ENCODE measurements at places on chromosomes 7 and 10.
A peak's percentile ranks its signal among the peaks of the same experiment; 100 is the strongest.

DNA sequence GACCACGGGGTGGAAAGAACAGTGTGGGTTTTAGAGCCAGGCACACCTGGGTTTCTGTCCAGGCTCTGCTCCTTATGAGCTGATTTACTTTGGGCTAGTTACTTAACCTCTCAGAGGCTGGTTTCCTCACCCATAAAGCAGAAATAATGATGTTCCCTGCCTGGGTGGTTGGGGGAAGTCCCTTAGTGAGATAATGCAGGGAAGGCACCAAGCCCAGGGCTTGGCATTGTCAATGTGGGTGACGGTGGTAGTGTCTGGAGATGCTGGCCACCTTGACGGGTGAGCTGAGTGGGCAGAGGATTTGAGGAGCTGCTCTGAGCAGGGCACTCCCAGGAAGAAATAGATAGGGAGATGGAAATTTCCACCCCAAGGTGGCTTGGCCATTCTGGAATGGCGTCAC lies 65.2 kb downstream of the SH2D4B start:
- no peak for DNase-seq

- DNase-seq, result no peak
Measured at GRCh38 chr10:128316925-128317324, 190.7 kb upstream of the MKI67 start.

- DNase-seq, result no peak
Measured at GRCh38 chr7:66344166-66344565, 139.0 kb downstream of the TPST1 start.

DNA sequence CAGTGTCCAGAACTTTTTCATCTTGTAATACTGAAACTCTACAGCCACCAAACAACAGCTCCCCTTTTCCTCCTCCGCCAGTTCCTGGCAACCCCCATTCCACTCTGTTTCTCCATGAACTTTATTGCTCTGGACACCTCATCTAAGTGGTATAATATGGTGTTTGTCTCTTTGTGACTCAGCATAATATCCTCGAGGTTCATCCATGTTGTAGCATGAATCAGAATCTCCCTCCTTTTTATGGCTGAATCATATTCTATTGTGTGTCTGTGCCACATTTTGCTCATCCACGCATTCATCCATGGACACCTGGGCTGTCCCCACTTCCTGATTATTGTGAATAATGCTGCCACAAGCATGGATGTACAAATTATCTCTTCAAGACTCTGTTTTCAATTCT lies 124.4 kb upstream of the FGFR2 start:
- DNase-seq, result no peak

GRCh38 chr10:43204943-43205671 lies 61.8 kb downstream of the RASGEF1A start:
- peak; percentile 48 for DNase-seq

DNA sequence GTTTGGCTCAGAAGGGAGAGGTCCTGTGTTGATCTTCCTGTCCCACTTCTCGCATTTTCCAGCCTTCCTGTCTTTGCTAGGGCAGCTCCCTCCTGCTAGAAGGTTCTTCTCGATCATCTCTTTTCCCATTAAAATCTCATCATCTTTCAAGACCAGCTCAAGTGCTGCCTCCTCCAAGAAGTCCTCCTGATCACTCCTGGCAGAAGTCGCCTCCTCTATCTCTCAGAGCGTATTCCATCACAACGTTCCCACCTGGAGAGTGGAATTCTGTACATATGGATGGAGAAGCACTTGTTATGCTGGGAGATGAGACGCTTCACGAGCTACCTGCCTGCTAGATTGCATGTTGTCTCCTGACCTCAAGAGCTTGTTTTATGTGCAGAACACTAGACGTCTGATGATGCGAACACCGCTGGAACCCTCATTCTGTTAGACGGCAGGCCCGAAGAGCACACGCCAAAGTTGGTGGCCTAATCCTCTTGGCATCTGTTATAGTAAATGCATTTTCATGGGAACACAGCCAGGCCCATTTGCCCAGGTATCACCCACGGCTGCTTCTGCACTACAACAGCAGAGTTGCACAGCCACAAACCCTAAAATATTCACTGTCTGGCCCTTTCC lies 68.0 kb upstream of the INSIG1 start:
- no peak for DNase-seq

DNA sequence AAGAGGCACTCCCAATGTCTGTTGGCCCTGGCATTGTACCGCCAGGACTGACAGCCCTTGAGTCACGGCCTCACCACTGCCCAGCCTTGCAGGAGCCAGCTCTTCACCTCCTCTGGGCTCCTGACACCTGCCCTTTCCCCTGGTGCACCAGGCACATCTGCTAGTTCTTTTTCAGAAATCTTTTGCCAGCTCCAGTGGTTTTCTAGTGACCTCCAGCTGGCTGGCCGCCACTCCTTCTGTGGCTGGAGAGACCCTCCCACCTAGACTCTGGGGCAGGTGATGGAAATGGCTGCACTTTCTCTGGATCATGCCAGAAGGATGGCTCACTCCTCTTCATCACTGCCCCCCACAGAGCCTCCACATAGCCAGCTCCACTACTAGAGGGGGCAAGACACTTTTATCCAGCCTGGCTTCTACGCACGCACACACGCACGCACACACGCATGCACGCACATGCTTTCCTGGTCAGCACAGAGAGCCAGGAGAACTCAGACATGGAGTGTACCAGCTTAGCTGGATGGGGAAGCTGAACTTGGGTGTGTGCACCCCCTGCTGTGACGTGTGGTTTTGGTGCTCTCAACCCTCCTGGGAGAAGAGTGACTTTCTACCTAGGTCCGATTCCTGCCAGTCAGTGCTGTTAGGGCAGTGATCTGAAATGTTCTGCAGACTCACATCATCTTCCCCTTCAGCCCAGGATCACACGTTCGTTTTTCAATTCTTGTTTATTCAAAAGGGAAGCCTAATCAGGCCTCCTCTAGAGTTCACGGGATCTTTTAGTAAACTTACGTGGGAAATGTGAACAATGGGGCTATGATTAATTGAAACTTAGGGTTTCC lies 222.0 kb downstream of the PRPF18 start:
- DNase-seq, result no peak

- no peak for DNase-seq
Measured at GRCh38 chr7:99693427-99694200, 13.8 kb upstream of the CYP3A5 start.

- no peak for DNase-seq
Measured at GRCh38 chr7:144102041-144102440, 7.3 kb upstream of the OR2A2 start.

GRCh38 chr7:101234636-101235035 lies 3.0 kb downstream of the CLDN15 start:
- DNase-seq, result no peak

DNA sequence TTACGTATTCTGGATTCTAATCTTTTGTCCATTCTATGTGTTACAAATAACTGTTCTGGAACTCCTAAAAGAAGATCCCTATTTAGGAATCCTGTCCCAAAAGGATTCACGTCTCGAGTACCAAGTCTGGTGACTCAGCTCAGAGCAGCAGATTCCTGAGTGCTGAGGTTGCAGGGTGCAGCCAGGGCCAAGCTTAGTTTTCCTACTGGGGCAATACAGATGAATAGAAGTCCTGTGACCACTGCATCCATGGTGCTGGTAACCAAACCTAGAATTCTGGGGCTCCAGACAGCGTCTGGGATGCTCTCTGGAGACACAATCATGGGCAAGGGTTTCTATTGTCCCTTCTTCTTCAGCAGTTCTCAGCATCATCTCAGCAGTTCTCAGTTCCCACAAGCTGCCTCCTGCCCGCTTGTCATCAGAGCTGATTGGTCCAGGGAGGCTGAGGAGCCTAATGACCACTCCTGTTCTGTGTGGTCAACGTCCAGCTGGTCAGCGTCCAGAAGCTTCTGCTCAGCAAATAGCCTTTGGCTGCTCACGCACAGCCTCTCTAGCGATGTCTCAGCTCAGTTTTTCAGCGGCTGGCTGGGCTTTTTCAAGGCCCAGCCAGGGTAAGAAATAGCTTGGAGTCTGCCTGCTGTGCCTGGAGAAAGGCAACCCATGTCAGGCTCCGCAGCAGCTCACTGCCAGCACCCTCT lies 50.4 kb upstream of the C7orf33 start:
- DNase-seq, result peak; percentile 79

DNA sequence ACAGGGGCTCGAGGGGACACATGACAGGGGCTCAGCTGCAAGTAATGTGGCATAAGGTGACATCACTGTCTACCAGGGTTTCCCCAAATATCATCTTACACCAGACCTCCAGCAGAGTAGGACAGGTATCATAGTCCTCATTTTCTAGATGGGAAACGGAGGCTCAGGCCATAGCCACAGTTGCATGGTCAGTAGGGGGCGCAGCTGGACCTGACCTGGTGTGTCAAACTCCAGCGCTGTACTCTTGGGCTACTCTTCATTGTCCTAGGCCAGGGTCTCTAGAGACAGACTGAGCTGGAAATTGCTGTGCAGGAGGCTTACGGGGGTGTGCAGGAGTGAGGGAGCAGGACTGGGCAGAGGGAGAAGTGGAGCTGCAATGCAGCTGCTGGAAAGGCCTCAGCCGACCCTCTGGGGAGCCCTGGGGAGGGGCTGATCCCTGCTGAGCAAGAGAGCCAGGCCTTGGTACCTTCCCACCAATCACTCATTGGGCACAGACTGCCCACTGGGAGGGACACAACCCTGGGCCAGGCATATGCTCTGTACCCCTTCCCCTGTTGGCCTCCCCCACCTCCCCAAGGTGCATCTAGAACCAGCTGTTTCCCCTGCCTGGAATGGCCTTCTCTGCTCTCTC lies 89.9 kb downstream of the CDH23 start:
- peak; percentile 58 for DNase-seq

DNA sequence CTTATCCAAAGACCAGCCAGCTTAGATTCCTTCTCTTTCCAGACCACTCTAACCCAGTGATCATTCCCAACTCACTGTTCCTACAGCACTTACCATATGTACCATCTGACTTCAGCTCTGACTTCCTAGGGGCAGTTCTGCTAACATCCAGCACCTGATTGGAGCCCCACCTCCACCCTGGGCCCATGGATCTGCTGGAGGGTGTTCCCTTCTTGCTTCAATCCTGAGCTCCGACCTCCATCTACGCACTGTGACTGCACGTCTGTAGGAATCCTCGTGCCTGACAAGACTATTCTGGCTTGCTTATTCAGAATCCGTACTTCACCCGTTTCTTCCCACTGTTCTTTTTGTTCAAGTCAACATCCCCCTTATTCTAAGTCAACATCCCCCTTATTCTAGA lies 57.6 kb downstream of the HIPK2 start:
- no peak for DNase-seq

DNA sequence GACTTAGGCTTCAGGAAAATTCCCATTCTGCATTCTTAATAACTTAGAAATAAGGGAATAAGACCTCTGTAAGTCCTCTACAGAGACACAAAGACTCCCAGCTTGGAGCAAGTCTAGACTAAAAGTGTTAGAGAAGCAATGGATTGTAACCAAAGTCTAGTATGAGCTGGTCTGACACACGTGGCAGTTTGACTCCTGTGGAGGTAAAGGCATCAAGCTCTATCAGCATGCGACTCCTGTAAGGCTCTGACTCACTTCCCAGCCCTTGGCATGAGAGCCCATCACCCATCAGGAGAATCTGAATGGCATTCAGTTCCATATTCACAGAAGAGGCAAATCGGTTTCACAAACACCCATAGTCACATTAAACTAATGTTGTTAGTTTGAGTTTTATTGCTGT lies 4.4 kb upstream of the VSTM4 start:
- peak; percentile 35 for DNase-seq

GRCh38 chr10:57963546-57963945 lies 304.1 kb downstream of the IPMK start:
- no peak for DNase-seq

DNA sequence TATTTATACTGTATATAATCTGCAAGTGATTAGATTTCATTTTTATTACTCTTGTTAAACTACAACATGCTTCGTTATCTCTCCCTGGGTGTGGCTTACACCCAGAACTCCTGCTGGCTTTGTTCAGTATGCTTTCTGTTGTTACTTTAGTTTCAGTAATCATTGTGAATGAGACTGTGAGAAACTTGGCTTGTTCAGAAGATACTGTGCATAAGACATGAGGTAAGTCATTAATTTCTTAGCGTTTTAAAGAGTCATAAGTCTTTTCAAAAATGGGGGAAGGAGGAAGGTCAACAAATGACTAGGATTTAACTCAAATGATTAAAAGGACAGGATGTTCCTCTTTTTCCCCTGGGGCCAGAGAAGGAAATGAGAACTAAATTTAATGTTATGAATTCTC lies 11.6 kb upstream of the ADD3 start:
- no peak for DNase-seq

DNA sequence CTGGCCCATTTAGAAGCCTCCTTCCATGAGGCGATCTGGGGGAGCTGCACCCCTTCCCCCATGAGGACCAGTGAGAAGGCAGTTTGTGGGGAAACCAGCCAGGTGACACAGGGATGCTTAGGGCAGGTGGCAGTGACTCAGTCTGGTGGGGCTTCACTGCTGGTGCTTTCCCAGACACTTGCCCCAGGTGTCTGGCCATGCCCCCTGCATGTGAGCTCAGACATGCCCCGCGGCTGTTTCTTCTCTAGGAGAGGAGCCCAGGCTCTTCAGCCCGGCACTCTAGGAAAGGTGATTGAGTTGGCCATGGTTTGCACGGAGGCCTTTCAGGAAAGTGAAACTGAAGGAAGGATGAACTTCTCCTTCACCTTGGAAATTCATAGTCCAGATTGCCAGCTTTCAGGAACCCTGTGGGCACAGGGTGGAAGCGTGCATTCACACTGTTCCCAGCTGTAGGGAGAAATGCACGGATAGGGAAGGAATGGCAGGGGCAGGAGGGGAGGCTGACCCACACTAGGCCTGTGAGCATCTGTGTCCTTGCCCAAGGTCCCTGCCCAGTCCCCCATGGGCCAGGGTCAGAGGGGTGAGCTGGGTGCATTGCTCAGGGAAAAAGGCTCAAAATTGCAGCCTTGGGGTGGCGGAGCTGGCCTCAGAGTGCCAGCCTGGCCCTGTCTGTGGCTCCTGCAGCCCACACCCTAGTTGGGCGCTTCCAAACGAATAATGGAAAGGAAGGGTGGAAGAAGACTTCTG lies 359.1 kb downstream of the GLRX3 start:
- DNase-seq, result no peak

DNA sequence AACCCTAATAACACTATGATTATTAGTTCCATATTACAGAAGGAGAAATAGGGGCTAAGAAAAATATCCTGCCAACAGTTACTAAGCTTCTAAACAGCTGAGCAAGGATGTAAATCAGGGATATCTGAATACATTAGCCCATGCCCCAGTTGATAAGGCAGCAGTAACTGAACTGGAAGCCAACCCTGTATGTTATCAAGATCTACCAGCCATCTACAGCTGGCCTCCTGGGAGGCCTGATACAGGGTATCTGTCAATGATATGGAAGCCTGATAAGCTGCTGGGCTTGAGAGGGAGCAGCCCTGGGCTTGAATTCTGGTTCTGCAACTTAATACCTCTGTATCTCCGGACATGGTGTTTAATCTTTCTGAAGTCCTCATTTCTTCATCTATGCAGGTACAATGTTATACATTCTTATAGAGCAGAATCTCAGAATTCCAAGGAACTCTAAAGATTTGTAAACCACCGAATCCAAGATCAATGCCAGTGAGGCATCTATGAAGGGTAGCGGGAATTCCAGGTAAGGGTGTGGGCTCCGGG lies 37.9 kb upstream of the AFAP1L2 start:
- no peak for DNase-seq

DNA sequence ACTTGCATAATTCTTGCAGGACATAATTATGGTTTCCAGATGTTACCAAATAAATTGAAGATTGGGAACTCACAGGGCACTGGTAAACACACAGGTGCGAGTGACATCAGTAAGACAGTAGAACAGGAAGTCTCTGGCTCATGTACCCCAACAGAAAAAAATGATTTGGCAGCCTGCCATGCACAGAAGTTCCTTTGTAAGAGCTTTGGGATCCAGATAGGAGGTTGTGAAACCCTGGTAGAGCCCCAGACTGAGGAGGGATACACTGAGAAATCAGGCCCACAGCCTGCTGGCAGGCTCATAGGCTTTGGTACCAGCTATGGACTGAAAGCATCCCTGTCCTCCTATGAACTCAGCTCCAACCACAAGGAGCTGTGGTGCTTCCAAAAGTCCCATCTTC lies 118.0 kb downstream of the COBL start:
- DNase-seq, result no peak

All from brain microvascular endothelial cell (primary cell).